ENCODE measurements at places on chromosomes 12 and 14. TPM values are rescaled to one million over a fixed set of nuclear protein-coding genes. Genes with fewer than 3 reads are reported as not detected.

The TMEM63C gene
- total RNA-seq: 2.9 TPM

The TAS2R46 gene
- total RNA-seq: not detected

The TRPV4 gene
- 0.35 TPM for total RNA-seq

The DLK1 gene
- 22.8 TPM for total RNA-seq

The ANO2 gene
- 12.6 TPM for total RNA-seq

The BIN2 gene
- 1.5 TPM for total RNA-seq

The TAS2R7 gene
- total RNA-seq: not detected

The DUSP6 gene
- 26.7 TPM for total RNA-seq

The KLHL28 gene
- total RNA-seq: 12.2 TPM

The CD69 gene
- total RNA-seq: 0.40 TPM

The SLC25A47 gene
- total RNA-seq: not detected

The ABCD2 gene
- 9.2 TPM for total RNA-seq

The CLEC1A gene
- total RNA-seq: 2.5 TPM

The PMCH gene
- total RNA-seq: not detected

The PLEK2 gene
- not detected for total RNA-seq

The KRT77 gene
- not detected for total RNA-seq

The FGF6 gene
- not detected for total RNA-seq

The KRT71 gene
- not detected for total RNA-seq

The ATL1 gene
- total RNA-seq: 0.89 TPM

The PGF gene
- 5.1 TPM for total RNA-seq

The HOXC4 gene
- total RNA-seq: not detected

The RAD51B gene
- total RNA-seq: 2.5 TPM

The TPH2 gene
- total RNA-seq: not detected

The RNU4-1 gene
- total RNA-seq: 3,793 TPM

The DEPDC4 gene
- 0.32 TPM for total RNA-seq

All from Right ventricle myocardium superior (tissue), 1 donor.